Cortex of kidney (tissue), 1 donor: ENCODE measurements at places on chromosomes 7 and 10.

GRCh38 chr7:108251700-108252099 is 121.5 kb upstream of the LAMB4 start:
- no peak for DNase-seq

DNA sequence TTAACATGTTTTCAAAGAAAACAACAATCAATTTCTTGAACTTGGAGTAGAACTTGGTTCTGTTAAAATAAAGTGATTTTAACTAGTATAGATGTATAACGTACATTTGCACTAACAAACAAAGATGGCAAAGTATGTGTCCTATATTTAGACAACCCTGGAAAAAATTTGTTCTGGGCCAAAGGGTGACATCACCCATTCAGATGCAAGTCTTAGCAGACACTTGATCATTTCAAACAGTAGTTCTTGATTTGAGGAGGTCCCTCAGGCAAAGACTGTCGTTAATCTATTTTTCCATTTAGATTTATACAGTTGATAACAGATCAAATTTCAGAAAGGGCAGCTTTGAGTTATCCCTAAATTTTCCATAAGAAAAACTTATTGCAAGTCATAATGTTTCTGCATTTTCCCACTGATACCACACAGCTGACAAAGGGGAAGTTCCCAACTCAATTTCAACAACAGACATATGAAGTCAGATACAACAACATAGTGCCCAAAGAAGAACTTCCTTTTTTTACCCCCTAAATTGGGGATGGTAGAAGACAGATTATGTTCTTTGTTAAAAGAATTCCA is 5.2 kb downstream of the NMT2 start:
- no peak for DNase-seq

DNA sequence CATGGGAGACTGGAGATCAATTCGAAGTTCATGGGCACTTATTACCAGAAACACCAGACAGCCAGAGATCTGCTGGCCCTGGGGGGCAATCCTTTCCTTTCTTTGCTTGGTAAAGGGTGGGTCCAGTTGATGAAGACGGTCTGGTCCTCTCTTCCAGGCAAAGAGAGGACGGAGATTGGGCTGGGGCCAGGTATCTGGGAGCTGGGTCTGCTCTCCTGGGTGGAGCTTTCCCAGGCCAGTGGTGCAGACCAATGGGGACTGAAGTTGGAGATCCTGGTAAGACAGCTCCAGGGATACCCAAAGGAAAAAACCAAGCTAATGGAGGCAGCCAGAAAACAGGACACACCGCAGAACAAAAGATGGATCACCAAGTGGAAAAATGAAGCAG is 18.3 kb downstream of the NOD1 start:
- no peak for DNase-seq

- no peak for DNase-seq
Observed at GRCh38 chr7:66099551-66100407, 14.9 kb upstream of the CRCP start.

GRCh38 chr10:124952123-124952522 is 10.2 kb downstream of the ZRANB1 start:
- DNase-seq = no peak
